ENCODE measurements at places on chromosomes 2 and 18.

- DNase-seq = peak; percentile 60
Measured at GRCh38 chr18:11654736-11655605, 34.1 kb upstream of the GNAL start.

DNA sequence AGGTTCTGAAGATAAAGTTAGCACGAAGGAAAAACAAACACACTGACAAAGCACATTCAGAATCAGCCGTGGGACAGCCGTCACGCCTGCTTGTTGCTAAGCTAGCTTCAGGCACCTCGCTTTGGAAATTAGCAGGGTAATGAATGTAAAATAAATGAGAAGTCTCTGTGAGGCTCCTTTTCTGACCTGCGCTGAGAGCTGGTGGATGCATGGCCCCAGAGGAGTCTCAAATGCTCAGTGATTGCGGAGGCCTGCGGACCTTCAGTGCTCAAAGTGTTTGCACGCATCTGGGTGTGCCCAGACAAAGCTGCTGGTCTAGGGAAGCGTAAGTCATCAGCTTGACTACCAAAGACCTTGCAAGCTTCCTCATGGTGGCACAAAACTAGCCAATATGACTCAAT, 50.6 kb downstream of the CD8B2 start:
- DNase-seq = no peak

DNA sequence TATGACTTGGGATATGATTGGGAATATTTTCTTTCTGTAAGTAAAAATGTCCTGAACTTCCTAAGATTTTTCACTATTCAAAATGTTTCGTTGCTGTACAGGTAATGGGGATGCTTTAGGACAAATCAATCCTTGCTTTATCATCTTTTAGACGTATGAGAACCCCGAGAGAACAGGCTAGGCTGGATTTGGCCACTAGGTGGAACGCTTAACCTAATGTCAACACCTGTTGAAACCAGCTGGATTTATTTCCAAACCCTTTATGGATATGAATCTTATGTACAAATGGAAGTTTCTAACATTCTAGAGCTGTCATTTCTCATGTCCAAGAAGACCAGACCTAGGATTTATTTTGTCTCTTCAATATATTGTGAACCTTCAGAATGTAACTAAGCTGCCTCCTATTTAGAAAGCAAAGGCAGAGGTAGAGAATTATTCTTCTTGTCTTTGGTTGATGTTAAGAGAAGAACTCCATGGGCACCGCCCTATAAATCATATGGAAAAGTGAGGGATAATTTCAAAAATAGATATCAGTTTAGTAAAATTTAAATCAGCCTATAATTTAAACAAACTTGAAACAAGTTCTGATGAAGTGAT, 96.7 kb downstream of the PMAIP1 start:
- DNase-seq = no peak

DNA sequence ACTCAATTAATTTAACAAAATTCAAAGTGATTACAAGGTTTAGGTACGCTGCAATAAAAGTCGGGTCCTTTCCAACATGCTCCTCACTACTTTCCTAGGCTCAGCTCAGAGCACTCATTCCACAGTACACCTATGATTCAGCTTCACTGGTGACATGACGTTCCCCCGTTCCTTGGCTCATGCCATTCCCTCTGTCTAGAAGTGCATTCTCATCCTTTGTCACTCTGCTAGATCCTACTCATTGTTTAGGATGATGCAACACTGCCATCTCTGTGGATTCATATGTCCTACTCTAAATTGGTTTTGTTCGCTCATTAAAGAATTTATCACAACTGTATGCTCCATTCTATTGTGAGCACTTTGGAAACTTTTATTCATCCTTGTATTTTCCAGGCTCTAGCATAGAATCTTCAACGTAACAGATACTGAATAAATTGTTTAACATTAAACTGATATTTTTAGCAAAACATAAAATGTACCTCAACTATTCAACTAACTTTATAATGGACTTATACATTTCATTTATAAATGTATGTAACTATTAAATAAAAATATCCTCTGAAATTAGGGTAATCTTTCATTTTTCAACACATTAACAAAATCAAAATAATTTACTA, 78.6 kb downstream of the FAM228A start:
- no peak for DNase-seq

- DNase-seq = no peak
Measured at GRCh38 chr2:230130668-230131364, 62.1 kb upstream of the SLC16A14 start.

DNA sequence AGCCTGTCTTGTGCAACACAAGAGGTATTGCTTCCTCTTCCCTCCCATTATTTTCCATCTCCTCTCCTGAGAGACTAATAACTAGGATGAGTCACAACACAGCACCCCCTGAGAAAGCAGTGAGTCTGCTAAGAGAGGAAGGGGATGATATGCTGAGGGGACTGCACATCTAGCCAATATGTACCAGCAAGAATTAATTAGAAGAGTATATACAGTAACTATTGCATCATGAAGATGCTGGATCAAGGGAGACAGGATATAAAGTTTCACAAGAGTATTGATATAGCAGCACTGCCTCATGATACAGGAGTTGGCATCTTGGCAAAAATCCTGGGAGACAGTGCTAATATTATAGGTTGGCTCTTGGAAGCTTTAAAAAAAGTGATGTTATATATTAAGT, 289.9 kb upstream of the RBMS1 start:
- no peak for DNase-seq

DNA sequence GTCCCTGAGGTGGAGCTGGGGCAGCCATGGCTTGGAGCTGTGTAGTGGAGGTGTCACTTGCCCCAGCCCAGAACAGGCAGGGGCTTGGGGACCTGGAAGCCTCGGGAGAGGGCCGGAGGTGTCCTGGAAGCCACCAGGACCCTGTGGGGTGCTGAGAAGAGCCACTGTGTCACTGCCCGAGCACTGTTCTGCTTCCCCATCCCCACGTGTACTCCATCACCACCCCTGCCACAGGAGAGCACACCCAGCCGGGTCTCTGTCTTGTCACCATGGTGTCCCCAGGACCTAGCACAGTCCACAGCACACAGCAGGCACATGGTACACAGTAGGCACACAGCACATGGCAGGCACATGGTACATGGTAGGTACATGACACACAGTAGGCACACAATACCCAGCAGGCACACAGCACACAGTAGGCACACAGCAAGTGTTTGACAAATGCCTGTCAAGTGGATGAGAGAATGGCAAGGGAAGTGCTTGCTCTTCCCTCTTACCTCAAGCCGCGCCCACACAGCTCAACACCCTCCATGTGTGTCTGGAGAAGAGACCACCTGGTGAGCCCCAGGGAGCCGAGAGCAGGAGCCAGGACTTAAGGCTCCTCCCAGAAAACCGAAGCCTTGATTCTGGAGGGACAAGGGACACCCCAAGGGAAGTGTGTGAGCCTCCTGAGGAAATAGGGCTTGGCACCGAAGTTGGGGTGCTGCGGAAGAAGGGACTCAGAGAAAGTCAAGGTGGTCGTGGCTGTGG, 13.3 kb downstream of the MBP start:
- DNase-seq = no peak

DNA sequence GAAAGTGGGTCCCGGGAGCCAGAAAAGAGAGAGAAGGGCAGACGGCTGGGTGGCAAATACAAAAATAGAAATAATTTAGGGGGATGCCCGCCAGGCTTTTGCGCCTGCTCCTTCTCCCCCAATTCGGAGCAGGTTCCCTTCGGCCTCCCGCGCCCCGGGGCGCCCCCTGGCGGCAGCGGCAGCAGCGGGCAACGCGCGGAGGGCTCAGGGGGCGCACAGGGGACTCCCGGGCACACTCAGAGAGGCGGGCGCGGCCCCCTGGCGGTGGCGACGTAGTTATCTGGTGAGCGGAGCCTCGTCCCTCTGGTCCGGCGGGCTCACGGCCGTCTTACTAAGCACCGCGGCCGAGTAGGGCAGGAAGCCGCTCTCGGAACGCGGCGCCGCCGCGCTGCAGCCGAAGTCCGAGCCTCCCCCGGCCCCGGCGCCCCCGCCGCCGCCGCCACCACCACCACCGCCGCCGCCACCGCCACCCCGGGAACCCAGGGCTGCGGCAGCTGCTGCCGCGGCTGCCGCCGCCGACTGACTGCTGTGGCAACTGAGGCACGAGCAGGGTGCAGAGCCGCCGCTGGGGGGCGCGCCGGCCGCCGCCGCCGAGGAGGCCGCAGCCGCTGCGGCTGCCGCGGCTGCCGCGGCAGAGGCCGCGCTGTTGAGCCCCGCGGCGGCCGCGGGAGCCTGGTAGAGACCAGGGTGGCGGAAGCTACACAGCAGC, 3.8 kb downstream of the EVX2 start:
- DNase-seq = no peak

GRCh38 chr2:104858006-104858978, 4.4 kb downstream of the POU3F3 start:
- no peak for DNase-seq

DNA sequence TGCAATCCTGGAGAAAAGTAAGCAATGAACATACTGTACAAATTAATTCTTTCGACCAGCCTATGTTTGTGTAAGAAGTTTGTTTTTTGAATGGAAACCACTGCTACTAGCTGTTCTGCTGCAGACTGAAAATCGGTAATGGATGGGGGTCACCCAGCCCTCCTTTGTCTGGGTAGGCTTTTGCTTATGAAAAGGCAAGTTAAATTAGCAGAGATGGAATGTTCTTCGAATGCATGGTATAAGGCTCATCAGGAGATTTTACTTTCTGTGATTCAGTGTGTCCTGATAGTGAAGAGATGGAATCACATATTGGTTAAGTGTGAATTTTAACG, 53.8 kb downstream of the EEF1B2 start:
- no peak for DNase-seq

GRCh38 chr2:236402033-236402790, 138.0 kb upstream of the ASB18 start:
- no peak for DNase-seq

Measured in activated CD4-positive, alpha-beta T cell treated with anti-CD3 and anti-CD28 coated beads for 24 hours (primary cell).